ENCODE measurements at places on chromosomes 16 and 17. TPM values are rescaled to one million over a fixed set of nuclear protein-coding genes. Genes with fewer than 3 reads are reported as not detected.

GRCh38 chr16:61944004-61944403 is 92.2 kb downstream of the CDH8 start:
- no peak for DNase-seq

DNA sequence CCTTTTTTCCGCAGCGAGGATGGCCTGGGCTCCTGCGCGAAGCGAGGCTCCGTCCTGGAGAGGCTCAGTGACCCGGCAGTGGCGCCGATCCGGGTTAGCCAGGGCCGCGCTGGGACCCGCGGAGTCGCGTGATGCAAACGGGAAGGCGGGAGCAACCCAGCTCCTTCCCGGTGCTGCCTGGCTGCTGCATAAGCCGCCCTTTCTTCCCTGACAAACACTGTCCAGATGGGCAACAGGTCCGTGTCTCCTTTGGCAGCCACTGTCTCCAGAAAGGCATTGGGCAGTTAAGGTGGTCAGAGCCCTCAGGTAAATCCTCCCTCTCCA is 21.8 kb upstream of the ZNHIT3 start:
- no peak for DNase-seq

The AURKB gene
- 1.6 TPM for total RNA-seq

The ZG16 gene
- 0.33 TPM for total RNA-seq

The NFATC3 gene
- 60.6 TPM for total RNA-seq

Measured in breast epithelium (tissue), 4 donors.